ENCODE measurements at places on chromosomes 12 and 14.
A peak's percentile ranks its signal among the peaks of the same experiment; 100 is the strongest.

DNA sequence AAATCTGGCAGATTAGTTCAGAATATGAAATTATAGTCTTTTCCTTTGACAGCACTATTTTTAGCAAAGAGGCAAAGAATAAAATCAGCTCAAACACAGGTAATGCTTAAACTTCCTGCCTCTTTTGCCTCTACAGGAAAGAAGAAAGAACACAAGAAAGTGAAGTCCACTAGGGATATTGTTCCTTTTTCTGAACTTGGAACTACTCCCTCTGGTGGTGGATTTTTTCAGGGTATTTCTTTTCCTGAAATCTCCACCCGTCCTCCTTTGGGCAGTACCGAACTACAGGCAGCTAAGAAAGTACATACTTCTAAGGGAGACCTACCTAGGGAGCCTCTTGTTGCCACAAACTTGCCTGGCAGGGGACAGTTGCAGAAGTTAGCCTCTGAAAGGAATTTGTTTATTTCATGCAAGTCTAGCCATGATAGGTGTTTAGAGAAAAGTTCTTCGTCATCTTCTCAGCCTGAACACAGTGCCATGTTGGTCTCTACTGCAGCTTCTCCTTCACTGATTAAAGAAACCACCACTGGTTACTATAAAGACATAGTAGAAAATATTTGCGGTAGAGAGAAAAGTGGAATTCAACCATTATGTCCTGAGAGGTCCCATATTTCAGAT, 17.4 kb downstream of the TMPO start:
- DNase-seq = no peak

DNA sequence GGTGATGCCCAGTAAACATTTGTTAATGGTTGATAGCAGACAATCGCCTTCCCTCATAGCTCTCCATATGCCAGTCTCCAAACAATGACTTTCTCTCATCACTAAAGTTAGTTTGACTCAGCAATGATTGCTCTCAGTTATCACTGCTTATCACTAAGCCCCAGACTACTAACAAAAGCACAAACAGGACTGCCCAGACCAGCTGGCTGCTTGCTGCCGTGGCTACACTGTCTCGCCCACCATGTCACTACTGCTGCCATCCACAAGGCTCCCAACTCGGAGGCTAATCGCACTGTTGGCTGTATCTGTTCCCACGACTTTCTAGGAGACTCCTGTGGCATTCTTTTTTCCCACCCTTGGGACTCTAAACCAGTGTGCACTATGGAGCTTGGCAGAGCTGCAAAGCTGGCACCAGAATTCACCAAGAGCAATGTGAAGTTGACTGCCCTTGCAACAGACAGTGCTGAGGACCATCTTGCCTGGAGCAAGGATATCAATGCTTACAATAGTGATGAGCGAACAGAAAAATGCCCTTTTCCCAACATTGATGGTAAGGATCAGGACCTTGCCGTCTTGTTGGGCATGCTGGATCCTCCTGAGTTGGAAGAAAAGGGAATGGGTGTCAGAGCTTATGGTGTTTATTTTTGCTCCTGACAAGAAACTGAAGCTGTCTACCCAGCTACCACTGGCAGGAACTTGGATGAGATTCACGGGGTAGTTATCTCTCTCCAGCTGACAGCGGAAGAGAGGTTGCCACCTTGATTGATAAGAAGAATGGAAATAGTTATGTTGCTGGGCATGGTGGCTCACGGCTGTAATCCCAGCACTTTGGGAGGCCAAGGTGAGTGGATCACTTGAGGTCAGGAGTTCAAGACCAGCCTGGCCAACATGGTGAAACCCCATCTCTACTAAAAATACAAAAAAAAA, 27.1 kb upstream of the NR2C1 start:
- no peak for DNase-seq

DNA sequence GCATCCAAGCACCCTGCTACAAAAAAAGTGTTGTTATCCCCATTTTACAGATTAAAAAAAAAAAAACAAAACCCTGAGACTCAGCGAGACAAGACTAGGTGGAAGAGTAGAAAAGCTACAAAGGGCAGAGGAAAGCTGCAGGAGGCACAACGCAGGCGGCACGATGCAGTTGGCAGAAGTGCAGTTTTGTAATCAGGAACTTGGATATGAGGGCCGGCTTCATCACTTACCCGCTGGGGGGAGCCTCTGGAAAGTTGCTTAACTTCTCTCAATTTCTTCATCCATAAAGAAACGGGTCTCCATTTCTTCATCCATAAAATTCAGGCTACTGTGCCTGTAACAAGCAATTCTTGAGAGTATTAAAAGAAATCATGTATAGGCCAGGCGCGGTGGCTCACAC, 33.1 kb upstream of the CCDC60 start:
- no peak for DNase-seq

- no peak for DNase-seq
These were observed 13.8 kb downstream of the BAG5 start for GRCh38 chr14:103548463-103549351.

- DNase-seq = peak; percentile 48
These were observed 143.4 kb upstream of the C14orf180 start for GRCh38 chr14:104436047-104436591.

DNA sequence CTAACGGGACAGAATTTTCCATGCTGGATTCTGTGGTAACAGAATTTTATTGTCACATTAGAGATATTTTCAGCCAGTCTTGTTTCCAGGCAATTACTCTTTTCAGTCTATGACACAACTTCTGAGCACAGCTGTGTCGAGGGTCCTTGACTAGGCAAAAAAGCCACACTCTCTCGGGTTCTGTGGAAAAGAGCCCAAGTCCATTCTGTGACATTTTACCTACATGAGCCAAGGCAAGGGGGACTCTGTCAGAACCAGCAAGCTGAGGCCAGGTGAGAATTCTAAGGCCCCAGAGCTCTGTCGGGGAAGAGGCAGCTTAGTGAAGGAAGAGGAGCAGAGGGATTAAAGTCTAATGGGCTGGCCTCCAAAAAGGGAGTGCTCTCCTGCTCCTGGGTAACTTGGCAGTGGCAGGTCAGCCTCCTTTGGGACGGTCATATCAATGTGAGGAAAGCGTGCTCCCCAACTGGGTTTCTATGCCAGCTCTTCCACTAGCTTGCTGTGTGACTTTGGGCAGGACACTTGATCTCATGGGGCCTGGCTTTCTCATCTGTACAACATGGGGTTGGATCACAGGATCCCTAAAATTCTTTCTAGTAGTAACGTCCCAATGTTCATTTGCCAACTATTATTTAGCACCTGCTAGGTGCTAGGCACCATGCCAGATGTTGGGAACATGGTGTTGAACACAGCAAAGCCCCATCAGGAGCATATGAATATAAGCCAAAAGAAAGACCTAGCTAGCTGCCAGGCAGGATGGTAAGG, 16.0 kb upstream of the RIC8B start:
- DNase-seq = no peak

DNA sequence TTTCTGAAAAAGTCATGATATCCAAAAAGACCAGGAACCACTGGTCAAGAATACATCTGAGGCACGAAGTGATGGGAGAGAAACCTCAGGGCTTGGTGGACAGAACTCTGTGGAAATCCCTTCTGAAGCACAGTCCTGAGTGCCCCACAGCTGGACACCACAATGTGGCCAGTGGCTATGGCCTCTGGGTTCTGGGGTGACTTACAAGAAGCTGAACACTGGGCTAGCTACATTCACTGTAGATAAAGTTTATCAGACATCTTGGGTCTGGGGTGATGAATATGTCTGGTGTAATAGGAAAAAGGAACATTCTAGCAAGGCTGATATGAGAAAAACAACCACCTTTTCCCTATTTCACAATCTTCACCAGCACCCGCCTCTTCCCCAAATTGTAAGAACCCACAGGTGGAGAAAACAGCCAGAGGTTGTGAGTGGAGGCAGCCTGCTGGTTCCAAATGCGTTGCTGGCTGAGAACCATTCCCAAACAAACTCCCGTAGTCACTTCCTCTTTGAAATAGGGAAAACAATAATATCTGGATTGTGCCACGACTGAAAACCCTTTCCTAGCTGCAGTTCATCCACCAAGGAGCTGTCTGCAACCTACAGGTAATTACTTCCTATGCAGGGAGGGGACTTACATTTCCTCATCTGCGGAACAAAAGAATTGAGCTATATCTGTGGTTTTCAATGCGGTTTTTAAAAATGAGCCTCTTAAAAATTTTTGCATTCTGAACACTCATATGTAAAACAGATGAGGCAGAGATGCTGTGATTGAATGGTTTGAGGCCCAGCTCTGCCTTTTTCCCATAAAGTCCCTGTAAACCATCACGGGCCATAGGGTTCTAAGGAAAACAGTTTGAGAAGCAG, 193.6 kb downstream of the SLC41A2 start:
- no peak for DNase-seq

DNA sequence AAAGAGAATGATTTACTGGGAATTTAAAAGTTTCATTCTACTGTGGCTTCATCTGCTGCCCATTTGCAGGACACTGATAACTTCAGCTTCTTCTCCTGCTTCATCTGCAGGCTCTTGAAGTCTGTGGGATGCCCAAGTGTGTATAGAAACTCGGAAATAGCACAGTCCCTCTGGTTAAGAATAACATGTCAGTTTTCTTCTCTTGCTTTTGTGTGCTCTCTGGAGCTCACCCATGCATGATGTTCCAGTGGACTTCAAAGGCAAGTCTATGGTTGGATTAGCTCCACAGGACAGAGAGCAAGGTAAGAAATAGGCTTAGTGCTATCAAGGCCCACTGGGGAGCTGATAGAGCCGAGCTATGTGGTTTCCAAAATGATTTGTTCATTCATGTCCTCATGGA, 13.7 kb downstream of the RMST start:
- no peak for DNase-seq

GRCh38 chr12:101700299-101700820, 2.9 kb downstream of the CHPT1 start:
- DNase-seq = no peak

GRCh38 chr14:80216818-80217217, 5.5 kb upstream of the DIO2 start:
- no peak for DNase-seq

- DNase-seq = no peak
These were observed 133.1 kb upstream of the NUDT4 start for GRCh38 chr12:93244514-93245077.

- DNase-seq = no peak
These were observed 28.3 kb downstream of the DEGS2 start for GRCh38 chr14:100131181-100131580.

DNA sequence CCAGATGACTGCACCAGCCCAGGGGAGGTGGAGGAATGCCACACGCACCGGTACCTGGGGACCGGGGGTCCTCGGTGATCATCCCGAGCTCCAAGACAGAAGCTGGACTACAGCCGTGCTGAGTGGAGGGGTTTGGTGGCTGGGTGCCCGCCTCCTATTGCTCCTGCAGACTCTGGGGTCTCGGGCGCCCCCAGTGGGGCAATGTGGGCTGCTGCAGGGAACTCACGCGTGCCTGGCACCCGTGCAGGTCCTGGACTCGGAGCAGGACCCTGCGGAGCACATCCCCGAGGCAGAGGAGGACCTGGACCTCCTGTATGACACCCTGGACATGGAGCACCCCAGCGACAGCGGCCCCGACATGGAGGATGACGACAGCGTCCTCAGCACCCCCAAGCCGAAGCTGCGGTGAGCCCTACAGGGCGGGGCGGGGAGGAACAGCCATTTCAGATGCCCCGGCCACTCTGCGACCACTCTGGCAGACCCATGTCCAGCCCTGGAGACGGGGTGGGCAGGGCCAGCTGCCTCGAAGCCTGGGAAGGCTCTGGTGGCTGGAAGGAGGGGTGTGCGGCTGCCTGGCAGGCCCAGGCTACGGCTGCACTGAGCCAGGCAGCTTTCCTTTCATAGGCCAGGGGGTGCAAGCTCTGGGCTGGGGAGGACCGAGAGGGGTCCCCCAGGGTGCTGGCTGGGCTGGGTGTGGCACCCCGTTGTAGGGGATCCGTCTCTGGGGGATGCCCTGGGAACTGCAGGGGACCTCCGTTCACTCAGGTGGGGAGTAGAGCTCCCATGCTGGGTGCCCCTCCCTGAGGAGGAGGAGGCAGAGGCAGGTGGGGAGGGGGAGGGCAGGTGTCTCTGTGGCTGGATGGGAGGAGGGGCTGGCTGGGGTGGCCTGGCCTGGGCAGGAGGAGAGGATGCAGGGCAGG, 21.6 kb upstream of the TEX22 start:
- DNase-seq = no peak

DNA sequence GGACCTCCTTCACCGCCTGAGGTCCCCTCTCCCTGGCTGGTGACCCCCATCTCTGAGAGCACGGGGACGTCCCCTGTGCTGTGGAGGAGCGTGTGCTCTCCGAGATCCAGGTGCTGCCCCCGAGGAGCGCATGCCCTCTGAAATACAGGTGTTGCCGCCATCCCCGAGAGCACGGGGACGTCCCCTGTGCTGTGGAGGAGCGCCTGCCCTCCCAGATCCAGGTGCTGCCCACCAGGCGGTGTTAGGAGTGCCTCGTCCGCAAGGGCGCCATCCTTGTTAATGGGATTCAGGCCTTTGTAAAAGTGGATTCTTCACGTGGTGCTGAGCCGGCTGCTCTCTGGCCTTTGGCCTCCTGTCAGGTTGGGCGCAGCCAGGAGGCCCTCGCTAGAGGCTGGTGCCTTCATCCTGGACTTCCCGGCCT, 10.1 kb downstream of the NOC4L start:
- DNase-seq = no peak

GRCh38 chr12:123519141-123520001, 14.1 kb downstream of the RILPL1 start:
- peak; percentile 81 for DNase-seq

DNA sequence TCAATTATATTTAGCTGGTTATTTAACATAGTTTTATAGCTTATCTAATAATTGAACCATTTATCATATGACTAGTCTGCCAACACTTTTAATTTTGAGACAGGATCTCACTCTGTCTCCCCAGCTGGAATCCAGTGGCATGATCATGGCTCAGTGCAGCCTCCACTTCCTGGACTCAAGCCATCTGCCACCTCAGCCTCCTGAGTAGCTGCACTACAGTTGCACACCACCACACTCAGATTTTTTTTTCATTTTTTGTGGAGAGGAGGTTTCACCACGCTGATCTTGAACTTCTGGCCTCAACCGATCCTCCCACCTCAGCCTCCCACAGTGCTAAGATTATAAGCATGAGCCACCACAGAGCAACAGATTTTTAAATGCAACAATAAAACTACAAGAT, 151.4 kb upstream of the MDGA2 start:
- no peak for DNase-seq

DNA sequence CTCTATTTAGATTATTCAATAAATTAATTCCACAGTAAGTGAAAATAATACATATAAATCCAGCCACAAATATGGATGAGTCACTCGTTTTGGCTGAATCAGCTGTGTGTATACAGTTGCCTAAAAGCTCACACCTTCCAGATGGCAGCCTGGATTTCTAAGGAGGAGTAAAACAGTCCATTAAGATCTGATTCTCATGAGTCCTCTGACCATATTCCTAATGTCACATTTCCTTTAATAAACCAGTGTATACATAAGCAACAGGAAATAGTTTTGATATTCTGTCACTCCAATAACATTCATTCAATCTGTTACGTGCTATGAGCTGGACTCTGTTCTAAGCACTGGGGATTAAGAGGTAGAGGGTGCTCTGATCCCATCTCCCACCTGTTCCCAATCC, 21.8 kb downstream of the MDM1 start:
- no peak for DNase-seq

Measured in breast epithelium (tissue), 4 donors.